ENCODE measurements at places on chromosomes 4 and X.

DNA sequence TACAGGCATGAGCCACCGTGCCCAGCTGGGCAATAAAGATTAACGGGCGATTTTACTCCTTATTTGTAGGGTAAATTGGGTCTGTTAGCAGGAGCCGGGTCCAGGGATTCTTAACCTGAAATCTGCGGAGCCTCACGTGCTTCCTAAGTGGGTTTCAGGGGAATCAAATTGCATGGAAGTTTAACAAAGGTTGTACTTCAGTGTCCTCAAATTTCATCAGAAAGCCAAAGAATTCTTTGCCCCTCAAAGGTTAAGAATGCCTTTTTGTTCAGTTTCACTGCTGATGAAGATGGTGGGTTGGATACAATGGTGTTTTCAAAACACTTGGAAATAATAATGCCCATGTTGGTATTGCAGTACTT lies 67.9 kb downstream of the AFF1 start:
- DNase-seq = no peak

- DNase-seq = no peak
Measured at GRCh38 chr4:6781113-6781512, 1.4 kb upstream of the KIAA0232 start.

DNA sequence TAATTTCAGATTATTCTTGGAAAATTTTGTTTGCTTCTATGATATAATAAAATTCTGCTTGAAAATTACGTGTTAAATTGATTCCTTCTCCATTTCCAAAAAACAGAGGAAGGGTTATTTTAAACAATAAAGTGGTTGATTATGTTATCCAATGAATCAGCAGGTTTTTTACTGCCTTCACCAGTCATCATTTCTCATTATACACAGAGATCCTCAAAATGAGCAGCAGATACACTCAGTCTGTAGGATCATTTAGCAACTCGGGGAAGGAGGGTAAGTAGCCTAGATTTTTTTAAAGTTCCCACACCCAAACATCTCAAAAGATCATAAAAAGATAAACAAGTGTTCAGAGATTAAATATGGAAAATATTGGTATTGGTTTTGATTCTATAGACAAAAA lies 6.8 kb upstream of the TMEM144 start:
- no peak for DNase-seq

- no peak for DNase-seq
Measured at GRCh38 chr4:107531927-107532326, 188.1 kb downstream of the PAPSS1 start.

GRCh38 chr4:72016011-72016410 lies 15.8 kb upstream of the NPFFR2 start:
- DNase-seq = no peak

DNA sequence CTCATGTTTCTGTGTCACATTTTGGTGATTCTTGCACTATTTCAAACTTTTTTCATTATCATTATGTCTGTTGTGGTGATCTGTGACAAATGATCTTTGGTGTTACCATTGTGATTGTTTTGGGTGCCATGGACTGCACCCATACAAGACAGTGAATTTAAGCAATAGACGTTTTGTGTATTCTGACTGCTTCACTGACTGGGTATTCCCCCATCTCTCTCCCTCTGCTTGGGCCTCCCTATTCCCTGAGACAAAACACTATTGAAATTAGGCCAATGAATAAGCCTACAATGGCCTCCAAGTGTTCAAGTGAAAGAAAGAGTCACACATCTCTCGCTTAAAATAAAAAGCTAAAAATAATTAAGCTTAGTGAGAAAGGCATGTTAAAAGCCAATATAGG lies 60.2 kb downstream of the BANK1 start:
- no peak for DNase-seq

DNA sequence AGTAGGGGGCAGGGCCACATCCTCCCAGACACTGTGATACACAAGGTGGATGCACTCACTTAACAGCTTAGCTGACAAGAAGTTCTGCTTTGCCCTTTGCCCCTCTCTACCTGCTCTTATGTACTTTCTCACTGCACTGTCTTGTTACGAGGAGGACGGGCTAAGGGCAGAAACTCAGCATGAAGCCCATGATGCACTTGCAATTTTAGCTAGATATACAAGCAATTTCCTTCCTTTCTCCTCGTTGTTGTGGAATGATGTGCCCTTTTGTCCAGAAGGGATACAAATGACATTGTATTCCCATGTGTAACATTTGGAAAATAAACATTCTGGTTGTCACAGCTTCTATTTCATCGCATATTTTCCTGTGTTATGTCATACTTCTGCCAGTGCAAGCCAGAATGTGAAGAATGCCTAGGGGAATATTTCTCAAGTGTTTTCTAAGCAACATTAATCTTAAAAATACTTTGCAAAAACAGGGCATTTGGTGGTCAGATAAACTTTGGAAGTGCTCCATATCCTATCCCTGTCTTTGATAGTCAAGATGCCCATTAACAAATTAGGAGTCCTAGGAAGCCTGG lies 47.2 kb downstream of the MAOA start:
- no peak for DNase-seq

- no peak for DNase-seq
Measured at GRCh38 chr4:113901994-113902787, 77.3 kb downstream of the ARSJ start.

- no peak for DNase-seq
Measured at GRCh38 chrX:37997096-37997495, 9.3 kb upstream of the SYTL5 start.

DNA sequence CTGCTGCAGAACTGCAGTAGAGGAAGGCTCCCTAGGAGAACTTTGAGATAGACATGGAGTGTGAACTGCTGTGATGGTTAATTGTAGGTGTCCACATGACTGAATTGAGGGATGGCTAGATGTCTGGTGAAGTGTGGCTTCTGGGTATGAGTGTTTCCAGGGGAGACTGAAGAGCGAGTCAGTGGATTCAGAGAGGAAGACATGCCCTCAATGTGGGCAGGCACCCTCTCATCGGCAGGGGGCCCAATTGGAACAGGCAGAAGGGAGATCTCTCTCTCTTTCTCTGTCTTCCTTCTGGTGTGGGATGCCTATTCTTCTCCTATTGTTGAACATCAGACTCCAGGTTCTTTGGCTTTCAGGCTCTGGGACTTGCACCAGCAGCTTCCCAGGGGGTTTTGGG lies 304.7 kb upstream of the GATB start:
- no peak for DNase-seq

All from SHP77 treated with DMSO at 0.1 percent for 48 hours (cell line).